ENCODE measurements at places on chromosomes 12 and 14.

- no peak for DNase-seq
Measured at GRCh38 chr12:119956047-119956446, 33.0 kb upstream of the BICDL1 start.

- peak; percentile 87 for DNase-seq
Measured at GRCh38 chr12:56193025-56193578, 3.8 kb upstream of the SMARCC2 start.

DNA sequence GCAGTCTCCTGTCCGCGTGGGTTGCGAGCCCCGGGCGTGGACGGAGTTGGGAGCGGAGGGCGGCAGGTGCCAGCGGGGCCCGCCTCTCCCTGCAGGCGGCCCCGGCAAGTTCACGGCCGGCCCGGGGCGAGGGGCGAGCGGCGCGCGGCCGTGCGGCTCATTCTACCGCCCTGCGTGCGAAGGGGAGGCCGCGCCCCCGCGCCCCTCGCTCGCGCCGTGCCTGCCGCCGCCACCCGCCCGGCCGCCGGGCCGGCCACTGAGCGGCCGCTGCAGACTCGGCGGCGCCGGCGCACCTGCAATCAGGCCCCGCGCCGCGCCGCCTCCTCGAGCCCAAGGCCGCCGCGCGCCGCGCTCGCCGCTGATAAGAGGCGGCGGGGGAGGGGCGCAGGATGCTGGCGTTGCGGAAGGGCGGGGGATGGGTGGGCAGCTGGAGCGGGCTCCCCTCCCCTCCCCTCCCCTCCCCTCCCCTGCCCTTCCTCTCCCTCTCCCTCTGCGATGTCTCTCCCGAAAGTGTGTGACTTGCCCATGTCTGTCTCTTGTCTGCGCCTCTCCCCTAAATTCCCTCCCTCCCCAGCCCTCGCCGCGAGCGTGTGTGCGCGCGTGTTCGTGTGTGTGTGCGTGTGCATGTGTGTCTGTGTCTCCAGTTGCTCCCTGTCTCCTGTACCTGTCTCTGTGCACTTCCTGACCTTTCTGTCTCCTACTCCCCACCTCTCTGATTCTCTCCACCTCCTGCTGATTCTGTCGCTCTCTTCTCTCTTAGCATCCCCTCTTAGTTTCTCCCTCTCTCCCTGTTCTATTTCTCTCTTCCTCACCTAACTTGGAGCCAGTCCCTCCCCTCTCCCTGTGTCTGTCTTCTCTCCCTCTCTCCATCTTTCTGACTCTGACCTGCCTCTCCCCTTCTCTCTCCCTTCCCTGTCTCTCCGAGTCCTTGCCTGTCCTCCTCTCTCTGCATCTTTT lies 768.1 kb upstream of the TBX3 start:
- peak; percentile 10 for DNase-seq

- peak; percentile 45 for DNase-seq
Measured at GRCh38 chr12:106138633-106139421, at the start of gene NUAK1. TSS of gene NUAK1 (minus strand) at chr12:106138954. CDS start at chr12:106138653, 301 bp downstream.

- no peak for DNase-seq
Measured at GRCh38 chr12:93043877-93044209, 114.7 kb upstream of the EEA1 start.

DNA sequence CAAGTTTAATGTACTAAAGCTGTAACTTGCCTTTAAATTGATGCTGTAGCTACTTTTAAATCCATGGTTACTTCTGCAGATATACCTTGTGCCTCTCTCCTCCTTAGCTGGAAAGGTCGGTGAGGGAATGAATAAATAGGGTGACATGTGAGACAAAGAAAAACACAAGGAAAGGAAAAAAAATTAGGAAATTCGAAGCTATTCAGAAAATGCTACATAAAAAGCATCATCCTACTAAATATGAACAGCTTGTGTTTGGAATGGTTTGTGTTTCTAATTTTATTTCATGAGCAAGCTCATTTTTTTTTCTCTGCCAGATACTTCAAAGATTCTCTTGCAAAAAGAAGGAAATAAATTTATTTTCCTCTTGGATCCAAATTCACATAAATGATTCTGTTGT lies 186.3 kb upstream of the NUDT4 start:
- DNase-seq = no peak

DNA sequence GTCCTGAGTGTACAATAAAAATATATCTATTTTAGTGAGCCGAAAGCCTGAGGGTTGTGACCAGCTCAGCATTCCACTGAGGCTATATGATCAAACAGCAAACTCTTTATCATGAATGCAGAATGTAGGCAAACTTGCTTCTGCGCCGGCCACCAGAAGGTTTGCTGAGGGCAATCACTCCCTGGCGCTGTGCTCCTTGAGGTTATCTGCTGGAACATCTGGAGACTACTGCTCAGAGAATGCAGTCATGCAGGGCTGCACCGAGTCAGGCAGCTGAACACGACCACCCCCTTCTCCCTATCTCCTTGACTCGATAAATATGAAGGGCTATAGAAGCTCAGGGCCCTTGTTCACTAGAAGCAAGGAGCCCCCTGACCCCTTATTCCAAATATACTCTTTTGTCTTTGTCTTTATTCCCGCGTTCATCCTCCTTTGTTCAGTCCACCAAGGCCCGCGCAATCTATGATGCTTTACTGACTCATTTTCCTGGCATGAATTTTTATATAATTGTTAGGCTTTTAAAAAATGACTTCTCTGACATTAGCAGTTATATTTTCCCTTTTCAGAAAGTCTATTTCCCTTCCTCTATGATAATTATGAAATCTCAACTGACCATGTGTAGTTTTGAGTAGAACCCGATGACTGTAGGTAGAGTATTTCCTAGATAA lies 1089.3 kb downstream of the SLC16A7 start:
- no peak for DNase-seq

- no peak for DNase-seq
Measured at GRCh38 chr12:58166643-58167042, 225.3 kb downstream of the ATP23 start.

DNA sequence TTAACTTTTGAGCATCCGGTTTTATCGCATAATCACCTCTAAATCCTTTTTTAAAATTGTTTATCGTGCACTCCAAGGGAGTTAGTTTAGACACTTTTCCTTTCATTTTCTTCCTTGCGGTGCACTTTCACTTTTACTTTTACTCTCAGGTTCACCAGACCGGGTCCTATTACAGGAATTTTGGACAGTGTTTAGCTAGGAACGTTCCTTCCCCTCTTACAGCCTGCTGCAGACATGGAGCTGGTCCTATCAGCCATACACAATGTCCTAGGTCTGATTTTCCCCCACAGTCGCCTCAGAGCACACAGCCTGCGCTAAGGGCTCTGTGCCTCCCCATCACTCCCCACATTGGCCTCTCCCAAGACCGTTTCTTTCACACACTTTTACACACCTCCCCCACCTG lies 103.9 kb downstream of the ALG10 start:
- DNase-seq = no peak

DNA sequence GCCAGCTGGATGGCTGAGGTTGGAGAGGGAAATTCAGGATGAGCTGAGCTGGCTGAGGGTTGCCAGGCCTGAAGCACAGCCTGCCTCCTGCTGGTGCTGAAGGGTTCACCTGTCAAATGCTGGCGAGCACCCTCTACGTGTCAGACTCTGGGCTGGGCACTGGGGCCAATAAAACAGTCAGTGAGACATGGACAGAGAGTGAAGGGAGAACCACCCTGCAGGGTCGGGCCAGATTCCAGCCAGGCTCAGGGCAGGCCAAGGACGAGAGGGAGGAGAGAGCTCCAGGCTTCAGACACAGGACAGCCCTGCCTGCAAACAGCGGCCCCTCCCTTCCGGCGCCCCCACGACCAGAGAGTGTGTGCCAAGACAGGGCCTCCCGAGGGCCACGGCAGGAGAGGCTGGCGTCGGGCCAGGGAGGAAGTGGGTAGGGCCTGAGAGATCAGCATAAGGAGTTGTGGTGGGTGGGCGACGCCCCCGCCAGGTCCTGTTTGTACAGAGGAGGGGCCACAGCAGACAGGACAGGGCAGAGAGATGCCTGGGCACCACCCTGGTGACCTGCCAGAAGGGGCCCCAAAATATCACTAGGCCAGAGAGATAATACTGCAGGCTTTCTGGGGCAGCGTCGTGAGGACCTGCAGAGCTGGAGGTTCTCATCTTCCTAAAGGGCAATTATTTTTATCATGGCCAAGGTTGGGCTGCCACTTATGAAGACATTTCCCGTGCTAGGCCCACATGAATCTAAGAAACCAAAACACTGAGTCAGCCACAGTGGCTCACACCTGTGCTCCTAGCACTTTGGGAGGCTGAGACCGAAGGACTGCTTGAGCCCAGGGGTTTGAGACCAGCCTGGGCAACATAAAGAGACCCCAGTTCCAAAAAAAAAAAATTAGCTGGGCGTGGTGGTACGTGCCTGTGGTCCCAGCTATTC lies 73.1 kb upstream of the GPR68 start:
- no peak for DNase-seq

- DNase-seq = no peak
Measured at GRCh38 chr14:32980178-32980901, 41.7 kb downstream of the NPAS3 start.

GRCh38 chr14:54775486-54776140 lies 127.0 kb downstream of the GCH1 start:
- DNase-seq = no peak

- DNase-seq = peak; percentile 92
Measured at GRCh38 chr14:60151715-60152114, 13.5 kb downstream of the DHRS7 start.

GRCh38 chr12:15778126-15778525 lies 11.1 kb downstream of the EPS8 start:
- no peak for DNase-seq

GRCh38 chr12:42921741-42922504 lies 332.4 kb upstream of the PRICKLE1 start:
- DNase-seq = peak; percentile 77

GRCh38 chr12:130444061-130444460 lies 106.4 kb downstream of the PIWIL1 start:
- DNase-seq = no peak

GRCh38 chr12:104458694-104459367 lies 2.1 kb downstream of the CHST11 start:
- DNase-seq = no peak

DNA sequence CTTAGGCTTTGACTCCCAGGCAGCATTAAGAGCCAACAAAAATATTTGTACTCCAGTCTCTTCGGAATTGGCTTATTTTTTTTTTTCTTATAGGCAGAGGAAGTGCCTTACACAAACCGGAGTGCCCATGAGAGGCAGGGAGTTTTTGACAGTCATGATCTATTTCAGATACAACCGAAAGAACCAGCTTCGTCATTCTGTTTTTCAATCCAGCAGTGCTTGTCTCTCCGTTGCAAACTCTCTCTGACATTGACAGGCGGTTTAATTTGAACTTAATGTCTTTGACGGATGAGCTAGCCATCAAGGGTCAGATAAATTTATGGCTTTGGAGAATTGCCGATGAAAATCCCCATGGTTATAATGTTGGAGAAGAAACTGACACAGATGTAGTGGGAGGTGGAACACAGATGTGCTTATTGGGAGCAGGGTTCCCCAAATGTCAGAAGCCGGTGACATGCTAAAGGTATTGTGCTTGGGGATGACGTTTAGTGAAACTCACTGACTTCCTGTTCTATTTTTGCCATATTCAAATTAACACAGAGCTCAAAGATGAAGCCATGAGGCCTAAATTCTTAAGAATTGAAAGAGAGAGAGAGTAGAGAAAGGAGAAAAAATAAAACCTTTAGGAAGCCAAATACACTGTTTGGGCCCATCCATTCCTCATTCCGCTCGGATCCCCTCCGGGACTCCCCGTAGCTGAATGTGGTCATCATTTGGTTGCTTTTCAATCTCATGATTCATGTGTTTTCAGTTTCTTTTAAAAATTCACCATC lies 59.7 kb downstream of the PLXNC1 start:
- DNase-seq = no peak

DNA sequence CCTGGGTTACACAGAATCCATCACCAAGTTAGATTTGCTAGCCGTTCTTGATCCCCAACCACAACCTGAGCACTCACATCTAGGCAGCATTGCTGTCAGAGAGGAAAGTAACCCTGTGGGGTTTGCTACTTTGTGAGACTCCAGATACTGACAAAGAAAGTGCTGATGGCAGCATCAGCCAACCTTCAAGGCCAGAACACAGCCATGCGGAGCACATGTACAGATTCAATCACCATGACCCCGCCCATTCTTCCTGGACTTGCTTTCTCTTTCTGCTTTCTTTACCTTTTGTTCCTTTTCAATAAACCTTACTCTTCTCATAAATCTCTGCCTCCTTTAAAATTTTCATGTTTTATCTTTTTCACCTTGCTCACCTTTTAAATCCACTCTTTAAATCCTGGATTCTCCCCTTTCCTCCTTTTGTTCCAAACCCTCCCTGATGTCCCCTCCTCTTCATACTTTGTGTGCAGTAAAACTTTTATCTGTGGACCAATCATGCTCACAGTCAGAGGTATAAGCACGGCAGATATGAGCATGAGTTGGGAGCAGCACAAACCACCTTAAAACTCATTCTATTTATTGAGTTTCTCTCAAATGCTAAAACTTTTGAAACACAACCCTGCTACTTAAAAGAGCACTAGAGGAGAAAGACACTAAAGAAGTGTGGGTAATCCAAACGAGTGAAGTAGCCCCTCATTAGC lies 21.9 kb upstream of the CERS5 start:
- no peak for DNase-seq

- DNase-seq = no peak
Measured at GRCh38 chr14:101912841-101913240, 51.5 kb upstream of the DYNC1H1 start.

GRCh38 chr14:40847480-40847879 lies 759.2 kb upstream of the LRFN5 start:
- no peak for DNase-seq

GRCh38 chr12:123337070-123337469 lies 27.6 kb downstream of the SBNO1 start:
- DNase-seq = no peak

DNA sequence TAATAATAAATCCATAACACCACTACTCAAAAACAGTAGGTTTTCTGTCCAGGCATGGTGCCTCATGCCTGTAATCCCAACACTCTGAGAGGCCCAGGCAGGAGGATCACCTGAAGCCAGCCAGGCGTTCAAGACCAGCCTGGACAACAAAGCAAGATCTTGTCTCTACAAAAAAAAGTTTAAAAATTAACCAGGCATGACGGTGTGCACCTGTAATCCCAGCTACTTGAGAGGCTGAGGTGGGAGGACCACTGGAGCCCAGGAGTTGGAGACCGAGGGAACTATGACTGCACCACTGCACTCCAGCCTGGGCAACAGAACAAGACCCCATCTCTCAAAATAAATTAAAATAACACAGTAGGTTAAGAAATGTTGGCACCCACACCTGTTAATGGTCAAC lies 44.5 kb upstream of the AP4S1 start:
- no peak for DNase-seq

GRCh38 chr14:51548187-51548586 lies 103.5 kb upstream of the FRMD6 start:
- no peak for DNase-seq
